Stimulated activated CD4-positive, alpha-beta T cell treated with anti-CD3 and anti-CD28 coated beads, Interleukin-15, amount 100 ng/mL, for 1 hour (primary cell): ENCODE measurements at places on chromosomes 2 and 18.

DNA sequence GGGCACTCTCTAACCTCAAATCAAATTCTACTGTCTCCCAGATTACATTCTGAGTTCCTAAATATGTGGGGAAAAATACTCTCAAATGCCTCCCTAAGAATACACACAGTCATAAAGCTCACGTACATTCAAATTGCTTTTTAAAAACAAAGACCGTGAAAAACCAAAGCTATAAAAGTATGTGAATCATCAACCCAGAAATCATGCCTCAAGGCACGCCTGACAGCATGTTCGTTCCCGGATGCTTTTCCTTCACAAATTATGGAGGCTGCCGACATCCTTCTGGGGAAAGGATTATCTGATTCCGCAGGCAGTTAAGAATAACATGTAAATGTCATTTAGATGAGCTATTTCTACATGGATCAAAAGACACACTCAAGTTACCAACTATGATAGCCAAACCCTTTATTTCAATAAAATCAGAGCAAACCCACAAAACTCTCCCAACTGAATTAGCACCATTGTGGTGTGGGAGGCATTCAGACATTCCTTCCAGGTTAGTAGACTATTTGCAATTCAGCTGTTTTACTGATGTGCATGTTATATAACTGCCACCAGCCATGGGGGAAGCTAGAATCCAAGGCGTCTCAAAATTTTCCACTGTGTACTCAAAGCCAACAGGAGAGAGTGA lies 398.2 kb upstream of the TRIB2 start:
- no peak for DNase-seq

DNA sequence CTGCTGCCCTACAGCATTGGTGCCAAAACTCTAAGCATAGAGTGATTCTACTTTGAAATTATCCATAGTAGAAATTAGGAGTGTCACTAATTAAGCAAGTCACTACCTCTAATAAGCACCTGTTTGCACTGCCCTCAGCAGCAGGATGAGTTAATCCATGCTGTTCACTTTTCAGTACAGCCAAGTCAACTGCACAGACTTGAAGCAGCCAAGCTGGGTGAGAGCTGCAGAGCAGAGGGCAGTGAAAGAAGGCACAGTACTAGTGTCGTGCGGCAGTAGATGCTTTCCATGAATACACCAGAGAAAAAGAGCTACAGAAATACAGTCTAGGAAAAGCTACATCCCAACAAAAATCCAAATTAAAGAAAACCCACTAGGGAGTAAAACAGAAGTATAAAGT lies 98.6 kb downstream of the RAPH1 start:
- DNase-seq = no peak

- DNase-seq = no peak
Observed at GRCh38 chr2:86284987-86285386, 52.4 kb downstream of the REEP1 start.

DNA sequence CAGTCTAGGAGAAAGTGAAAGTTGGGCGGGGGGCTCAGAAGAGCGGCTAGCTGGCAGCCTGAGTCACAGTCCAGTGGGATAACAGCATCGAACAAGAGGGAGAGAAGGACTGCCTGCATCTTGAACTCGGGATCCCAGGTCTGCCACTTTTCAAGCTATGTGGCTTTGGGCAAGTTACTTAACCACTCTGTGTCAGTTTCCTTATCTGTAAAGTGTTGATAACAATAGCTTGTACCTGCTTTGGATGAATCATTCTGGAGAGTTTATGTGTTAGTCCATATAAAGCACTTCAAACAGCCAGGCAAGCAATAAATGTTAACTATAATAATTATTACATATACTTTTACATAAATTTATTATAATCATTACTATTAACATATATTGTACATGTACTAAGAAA lies 4.6 kb downstream of the DYSF start:
- no peak for DNase-seq

DNA sequence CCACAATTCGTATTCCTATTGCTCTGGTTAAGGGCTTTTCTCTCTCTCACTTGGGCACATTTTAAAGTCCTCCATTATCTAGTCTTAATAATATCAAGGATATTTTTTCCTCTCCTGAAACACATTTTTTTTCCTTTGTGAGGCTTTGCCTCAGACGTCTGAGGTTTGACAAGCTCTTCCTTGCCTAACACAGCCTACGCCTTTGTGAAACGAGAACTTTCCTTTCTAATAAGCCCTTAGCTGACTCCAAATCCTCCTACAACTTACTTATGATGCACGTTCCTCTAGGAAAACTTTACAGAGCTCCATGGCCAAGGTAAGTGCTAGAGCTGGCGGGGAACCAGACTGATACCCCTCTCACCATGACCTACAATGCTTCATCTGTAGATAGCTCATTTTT lies 841.5 kb downstream of the SOCS6 start:
- no peak for DNase-seq

DNA sequence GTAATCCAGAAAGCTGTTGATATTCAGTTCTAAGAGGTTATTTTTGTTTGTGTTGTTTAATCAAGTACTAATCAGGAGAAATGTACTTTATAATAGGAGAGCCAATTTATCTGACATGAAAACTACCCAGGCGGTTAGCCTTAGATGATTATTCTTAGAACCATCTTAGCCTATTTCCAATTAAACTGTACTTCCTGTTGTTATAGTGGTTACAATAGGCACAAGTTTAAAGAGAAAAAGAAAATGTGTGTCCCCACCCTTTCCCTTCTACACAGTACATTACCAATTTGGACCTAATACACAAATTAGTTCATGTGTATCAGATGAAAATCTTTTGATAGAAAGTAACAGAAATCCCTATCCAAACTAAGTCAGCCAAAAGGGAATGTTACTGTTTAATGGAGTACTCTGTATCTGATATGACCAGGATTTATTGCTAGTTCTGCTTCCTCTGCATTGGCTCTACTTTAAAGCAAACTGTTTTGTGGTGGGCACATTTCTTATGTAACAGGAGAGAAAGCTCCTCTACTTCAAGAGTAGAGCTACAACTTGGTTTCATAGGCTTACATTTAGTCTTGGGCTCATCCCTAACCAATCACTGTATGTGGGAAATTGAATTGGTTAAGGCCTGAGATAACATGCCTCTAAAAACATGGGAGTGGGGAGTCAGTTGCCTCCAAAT lies 217.9 kb downstream of the UBE2E3 start:
- DNase-seq = no peak

GRCh38 chr2:133570542-133570941 lies 2.3 kb upstream of the NCKAP5 start:
- no peak for DNase-seq

DNA sequence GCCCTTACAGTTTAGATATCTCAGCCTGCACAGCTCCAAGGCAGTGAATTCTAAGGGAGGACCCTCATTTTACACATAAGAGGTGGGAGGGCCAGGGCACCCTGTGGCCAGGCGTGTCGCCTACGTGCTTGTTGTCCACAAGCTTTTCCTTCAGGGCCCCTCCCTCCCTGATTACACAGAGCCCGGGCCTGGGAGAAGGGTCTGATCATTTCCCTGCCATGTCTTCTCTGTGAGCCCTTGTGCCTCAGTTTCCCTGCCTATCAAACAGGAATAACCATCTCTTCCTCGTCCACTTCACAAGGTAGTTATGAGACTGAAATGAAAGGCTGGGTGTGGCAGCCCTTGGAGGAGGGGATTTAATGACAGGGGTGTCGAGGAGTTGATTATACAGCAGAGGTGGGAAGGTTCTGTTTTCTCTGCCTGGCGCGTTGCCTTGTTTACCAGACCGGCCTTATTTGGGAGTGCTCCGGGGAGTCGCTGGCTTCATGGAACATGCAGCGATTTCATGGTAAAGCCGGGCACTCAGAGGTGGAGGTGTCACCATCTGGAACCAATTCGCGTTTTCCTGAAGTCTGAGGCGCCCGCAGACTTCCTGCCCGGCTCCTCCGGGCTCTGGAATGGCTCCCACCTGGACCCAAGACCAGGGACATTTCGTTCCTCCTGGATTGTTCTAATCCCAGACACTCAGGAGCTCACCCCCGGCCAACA lies 208.9 kb downstream of the KLHL29 start:
- DNase-seq = no peak

DNA sequence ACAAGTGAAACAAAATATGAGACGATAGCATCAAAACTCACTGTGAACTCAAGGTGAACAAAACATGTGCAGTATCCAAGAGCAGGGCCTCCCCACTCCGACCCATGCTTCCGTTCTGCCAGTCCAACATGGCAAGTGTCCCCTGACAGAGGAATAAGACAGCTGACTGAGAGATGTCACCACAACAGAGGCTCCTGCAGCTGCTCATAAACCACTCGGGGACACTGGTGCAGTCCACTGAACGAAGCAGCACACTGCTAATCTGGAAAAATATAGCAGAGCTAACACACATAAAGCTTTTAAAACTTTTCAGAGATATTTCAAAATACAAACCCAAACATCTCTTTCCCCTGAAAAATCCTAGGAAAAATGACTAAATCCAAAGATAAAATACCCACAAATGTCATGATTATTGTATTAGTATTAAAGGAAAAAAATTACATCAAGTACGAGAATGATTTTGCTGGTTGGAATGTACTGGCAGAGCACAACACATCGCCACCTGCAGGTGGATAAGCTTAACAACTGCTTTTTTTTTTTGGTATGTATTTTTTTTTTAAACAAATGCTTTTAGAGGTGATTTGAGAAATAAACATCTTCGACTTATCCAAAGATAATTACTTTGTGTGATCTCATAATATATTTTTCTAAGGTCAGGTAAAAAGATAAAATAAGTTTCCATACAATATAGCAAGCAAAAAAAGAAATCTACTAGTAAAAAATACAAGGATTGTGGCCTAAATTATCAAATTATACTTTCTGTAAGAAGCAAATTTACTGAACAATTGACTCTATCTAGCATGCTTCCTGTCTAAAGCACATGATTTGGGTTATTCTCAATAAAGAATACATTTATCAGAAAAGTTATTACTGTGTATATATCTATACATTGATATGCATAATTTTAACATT lies 18.6 kb downstream of the THADA start:
- no peak for DNase-seq

DNA sequence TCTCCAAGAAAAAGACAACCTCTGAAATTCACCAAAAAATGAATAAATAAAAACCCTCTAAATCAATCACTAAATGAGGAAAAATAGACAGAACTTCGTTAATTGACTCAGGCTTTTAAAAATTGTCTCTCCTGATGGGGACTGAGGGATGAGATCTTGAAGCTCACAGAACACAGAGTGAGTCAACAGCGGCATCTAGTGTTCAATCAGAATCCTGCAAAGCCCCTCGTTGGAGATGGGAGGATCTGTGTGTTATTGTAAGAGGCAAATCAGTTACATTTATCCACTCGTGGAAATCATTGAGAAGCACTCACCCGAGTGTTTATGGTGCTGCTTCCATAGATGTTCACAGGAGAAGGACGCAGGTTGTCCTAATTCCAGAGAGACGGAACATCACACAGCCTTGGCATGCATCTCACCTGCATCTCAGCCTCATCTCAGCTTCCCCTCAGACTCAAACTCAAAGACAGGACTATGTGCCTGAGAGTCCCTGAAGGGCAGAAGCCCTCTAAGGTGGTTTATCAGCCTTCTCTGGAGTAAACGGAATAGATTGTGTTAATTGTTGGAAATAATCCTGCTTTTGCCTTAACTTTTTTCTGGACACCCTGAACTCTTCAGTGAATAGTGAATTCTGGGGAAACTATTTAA lies 82.0 kb downstream of the MREG start:
- peak; percentile 3 for DNase-seq

DNA sequence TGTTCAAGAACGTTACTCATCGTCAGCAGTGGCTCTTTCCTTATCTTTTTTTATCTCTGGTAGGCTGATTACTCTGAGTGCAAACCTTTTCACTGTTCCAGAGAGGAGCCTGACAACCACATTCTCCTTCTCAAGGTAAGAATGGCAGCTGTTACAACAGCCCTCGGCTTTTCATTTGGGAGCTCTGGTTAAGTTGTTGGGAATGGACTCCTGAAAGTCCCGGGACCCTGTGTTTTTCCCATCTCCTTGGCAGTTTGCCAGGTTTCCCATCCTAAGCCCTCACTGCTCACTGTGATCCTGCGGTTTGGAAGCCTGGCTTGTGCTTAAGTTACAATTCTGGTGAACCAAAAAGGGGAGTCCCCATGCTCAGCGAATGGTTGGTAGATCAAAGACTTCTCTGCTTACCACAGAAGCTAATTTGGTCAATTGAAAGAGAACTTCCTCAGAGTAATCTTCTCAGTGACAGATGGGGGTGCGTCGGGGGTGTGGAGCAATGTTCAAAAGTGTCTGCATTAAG lies 122.3 kb downstream of the LYPD6B start:
- no peak for DNase-seq

DNA sequence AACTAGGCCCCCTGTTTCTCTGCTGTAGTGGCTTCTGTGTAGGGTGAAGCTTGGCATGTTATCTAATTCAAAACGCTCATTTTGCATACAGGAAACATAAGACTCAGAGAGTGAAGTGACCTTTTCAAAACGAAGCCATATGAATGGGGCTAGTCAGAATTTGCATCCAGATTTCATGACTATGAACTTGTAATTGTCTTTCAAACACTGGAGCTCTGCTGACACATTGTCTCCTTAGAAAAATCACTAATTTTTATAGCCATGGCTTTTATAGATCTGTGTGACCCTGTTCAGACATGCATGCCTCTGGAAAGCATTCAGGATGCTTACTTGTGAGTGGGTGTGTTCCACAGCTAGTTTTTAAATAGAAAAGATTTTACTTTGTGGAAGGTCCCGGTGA lies 444.3 kb upstream of the GCFC2 start:
- no peak for DNase-seq

GRCh38 chr18:48228301-48228715 lies 180.9 kb downstream of the ZBTB7C start:
- no peak for DNase-seq

GRCh38 chr2:159650574-159650973 lies 34.2 kb upstream of the BAZ2B start:
- no peak for DNase-seq

- DNase-seq = no peak
Observed at GRCh38 chr2:227826019-227826521, 12.4 kb downstream of the CCL20 start.

DNA sequence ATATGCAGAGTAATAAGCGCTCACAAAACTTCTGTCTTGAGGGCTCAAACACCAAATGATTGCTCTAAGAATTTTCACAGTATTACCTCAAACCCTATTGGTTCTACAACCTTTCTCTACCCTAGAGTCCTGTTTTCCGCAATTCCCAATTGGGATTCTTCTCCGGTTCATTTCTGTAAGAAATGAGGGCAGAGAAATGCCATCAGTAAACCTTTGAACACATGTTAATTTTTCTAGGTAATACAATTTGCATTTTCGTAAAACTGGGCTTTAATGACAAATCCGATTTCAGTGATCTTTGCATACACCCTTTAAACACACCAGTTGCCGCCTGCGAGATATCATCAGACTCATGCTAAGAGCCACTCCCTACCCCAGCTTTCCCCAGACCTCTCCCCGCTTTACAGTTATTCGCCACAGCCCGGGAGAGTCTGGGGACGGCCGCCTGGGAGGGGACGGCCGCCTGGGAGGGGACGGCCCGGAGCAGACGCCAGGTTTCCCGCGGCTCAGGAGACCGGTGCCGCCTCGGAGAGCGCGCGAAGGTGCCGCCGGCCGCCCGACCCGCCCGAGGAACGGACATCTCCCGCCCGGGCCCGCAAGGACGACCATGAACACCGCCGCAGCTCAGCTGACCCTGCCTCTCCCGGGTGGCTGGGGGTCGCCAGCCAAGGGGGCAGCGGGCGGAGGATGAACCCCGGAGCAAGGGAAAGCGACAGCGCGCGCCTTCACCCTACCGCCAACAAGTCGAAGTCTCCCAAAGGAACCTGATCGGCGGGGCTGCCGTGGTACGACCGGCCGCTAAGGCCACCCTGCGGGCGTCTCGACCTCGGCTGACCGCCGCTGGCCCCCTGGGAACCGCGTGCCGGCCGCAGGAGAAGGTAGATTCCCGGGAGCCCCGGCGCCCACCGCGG lies 463 bp downstream of the SMC6 start:
- no peak for DNase-seq

GRCh38 chr2:9373047-9373446 lies 50.3 kb downstream of the ITGB1BP1 start:
- DNase-seq = no peak
